CD14-positive monocyte (primary cell): ENCODE measurements at places on chromosomes 7 and 10. TPM values are rescaled to one million over a fixed set of nuclear protein-coding genes. Genes with fewer than 3 reads are reported as not detected.

Gene GRM3
- not detected for polyA plus RNA-seq

Gene TMEM236
- not detected for polyA plus RNA-seq

Gene NEURL1
- 3.3 TPM for polyA plus RNA-seq

Gene CDH23
- polyA plus RNA-seq, result 10.5 TPM
